ENCODE measurements at places on chromosomes 16 and 17.

DNA sequence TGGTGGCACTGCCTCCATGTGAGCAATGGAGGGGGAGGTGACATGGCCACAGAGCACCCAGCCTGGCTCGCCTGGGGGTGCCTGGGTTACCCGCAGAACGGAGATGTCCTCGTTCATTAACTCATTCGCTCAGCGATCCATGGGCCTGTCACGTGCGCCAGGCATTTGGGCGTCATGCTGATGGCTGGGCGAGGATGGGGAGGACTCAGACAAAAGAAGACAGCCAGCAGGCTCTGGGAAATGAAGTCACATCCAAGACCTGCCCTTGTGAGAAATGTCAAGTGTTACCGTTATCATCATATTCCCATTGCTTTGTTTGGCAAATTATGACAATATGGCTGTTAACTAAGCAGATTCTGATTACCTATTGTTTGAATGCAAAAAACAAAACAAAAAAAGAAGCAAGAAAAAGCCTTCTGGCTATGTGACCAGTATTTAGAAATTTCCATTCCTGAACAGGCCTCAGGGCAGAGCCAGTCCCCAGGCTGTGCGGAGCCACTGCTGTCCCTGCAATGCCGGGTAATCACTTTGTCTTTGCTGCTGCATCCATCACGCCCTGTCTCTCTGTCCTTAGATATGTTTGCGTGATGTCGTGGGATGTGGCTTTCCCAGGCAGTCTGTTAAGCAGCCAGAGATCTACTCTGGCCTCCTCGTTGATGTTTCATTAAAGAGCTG lies 57.9 kb downstream of the CMIP start:
- no peak for DNase-seq

DNA sequence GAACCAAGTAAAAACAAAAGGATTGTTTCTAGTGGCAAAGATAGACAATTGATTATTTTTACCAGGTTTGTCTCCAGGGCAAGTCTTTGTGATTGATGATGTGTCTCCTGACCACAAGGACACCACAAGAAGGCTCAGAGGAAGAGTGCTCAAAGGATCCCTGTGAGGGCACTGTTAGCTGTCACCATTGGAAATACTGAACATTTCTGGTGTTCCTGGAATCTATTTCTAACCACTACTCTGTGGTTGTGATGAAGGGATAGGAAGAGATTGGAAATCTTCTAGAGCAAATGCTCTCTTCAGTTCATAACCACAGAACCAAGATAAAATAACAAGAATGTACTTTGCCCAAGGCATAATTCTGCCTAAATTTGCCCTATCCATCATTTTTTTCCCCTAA lies 15.3 kb downstream of the RNF43 start:
- DNase-seq, result no peak

DNA sequence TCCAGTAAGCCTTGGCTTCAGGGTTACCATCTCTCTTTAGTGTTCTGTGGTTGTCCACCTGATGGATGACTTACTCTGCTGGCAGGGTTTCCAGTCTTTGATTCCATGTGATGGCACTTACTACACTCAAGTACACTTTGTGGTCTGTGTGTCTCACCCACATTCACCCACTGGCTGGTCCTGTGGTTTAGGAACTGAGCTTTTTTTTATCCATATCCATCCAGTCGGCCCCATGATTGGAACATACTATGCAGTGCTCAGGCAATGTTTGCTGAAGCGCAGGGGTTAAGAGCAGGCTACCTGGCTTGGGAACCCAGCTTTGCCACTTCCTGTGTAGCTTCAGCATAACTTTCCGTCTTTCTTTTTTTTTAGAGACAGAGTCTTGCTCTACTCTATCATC lies 2.8 kb upstream of the FUS start:
- peak; percentile 19 for DNase-seq

GRCh38 chr16:88846088-88846487 lies 10.7 kb downstream of the GALNS start:
- DNase-seq, result no peak

DNA sequence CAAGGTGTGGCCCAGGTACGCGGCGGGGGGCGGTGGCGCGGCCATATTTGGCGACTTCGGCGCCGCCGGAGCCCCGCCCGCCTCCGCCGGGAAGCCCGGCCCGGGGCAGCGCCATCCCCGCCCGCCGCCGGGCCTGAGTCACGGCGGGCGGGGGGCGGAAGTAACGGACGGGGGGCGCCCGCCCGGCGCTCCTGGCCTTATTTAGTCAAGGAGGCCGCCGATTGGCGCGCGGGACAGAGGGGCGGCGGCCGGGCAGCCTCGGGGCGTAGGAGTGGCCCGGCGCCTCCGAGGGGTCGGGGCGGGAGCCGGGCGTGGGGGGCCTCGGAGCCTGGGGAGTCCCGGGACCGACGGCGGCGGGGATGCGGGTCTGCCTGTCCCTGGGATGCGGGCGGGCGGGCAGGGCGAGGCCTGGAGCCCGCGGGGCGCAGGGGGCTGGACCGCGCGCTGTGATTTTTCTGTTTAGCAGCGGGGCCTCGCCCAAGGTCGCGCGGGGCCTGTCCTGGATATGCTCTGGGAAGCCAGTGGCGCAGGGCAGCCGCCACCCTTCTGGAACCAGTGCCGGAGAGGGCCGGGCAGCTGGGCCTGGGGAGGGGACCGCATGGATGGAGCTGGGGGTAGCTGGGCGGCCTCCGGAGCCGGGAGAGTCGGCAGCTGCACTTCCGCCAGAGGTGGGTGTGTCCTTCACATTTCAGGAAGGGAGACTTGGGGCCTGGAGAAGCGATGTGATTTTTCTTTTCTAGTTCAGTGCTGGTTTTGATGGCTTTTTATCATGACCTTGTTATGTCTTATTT lies 2.3 kb upstream of the ACTG1 start:
- peak; percentile 80 for DNase-seq

GRCh38 chr17:79997011-79997660 lies 38.5 kb downstream of the TBC1D16 start:
- DNase-seq, result peak; percentile 42

- no peak for DNase-seq
These were observed 69.4 kb downstream of the CCDC182 start for GRCh38 chr17:57675427-57676387.

GRCh38 chr16:88815901-88816589 lies 4.3 kb upstream of the APRT start:
- DNase-seq, result no peak

GRCh38 chr16:3979518-3979917 lies 99.0 kb upstream of the CREBBP start:
- DNase-seq, result no peak

- DNase-seq, result no peak
These were observed 304.8 kb downstream of the MAF start for GRCh38 chr16:79295746-79296145.

GRCh38 chr16:10982465-10983150 lies 38.2 kb downstream of the CLEC16A start:
- no peak for DNase-seq

- DNase-seq, result no peak
These were observed 39.8 kb upstream of the DYNLRB2 start for GRCh38 chr16:80500961-80501525.

DNA sequence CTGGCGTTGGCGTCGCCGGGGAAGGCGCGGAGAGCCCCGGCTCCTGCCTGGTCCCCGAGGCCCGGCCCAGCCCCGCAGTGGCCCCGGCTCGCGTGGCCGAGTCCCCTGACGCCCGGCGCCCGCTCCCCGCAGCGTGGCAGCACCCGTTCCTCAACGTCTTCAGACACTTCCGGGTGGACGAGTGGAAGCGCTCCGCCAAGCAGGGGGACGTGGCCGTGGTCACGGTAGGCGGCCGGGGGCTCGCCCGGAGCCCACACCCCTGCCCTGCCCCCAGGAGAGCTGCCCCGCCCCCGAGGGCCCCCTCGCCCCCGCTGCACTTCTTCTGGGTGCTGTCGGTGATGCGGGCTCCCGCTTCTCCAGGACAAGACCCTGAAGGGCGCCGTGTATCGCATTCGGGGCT lies 466 bp downstream of the WDR90 start:
- DNase-seq, result no peak

DNA sequence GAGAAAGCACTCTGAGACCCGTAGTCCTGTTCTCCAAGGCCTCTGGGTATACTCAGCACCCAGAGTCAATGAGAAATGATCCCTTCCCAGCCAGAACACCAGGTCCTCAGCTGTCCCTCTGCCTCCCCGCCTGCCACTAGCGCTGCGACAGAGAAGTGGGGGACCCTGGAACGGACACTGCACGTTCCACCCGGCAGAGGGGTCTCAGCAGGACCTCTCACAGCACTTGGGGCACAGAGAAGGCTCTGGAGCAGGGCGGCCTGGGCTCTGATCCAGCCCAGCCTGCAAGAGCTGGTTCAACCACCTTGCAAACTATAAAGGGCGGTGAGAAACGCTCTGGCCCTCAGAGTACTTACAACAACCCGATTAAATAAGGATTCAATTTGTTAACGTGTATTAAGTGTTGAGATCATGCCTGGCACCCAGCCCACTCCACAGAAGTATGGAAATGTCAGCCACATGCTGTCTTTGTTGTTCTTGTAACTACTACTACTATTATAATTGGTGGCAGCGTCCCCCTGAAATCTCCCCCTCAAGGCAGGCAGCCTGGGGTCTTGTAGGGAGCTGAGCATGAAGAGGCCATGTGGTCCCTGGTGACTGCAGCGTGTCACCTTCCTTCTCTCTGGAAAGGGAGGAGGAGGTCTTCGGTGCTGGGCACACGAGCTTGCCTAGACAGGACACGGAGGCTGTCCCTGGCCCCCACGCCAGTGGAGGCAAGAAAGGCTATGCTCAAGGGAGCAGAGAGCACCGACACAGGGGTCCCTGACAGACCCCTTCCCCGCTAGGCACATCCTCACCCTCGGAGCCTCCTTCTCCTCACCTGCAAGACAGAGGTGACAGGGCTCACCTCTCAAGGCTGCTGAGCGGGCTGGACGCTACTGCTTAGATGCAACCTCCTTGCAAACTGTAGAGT lies 2.4 kb downstream of the OSGIN1 start:
- DNase-seq, result no peak

GRCh38 chr17:4083187-4083586 lies 59.6 kb downstream of the ZZEF1 start:
- no peak for DNase-seq

GRCh38 chr17:58084317-58084981 lies 1.2 kb downstream of the DYNLL2 start:
- DNase-seq, result peak; percentile 21

DNA sequence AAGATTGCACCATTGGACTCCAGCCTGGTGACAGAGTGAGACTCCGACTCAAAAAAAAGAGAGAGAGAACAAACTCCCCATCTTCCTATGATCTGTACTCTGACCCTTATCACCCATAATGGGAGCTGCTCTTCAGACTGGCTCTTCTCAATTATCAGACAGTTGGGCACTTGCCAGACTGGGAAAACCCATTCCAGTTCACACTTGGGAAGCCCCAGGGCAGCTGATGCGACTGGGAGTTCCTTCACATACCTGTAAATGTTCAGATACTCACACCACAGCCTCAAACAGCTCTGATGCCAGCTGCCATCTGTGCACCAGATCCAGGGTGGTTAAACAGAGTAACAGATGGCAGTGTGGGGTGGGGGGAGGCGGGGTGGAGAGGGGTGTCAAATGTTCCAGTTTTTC lies 23.8 kb upstream of the TMEM101 start:
- DNase-seq, result no peak

DNA sequence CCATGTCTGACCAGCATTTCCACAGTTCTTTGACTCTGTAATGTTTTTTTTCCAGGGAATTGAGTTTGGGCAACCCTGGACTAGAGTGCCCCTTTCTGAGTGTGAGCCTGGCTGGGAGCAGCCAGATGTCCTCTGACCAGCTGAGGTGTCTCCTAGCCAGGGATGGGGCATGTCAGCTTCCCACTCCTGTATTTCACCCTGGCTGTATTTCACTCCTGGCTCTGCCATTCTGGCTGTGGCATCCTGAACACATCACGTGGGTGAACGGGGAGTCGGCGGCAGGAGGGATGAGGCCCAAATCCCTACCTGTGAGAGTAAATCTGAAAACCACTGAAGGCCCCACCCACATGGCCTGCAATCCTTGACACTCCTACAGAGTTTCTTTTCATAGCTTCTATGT lies 31.3 kb downstream of the KDM8 start:
- no peak for DNase-seq

GRCh38 chr16:31157136-31157535 lies 7.3 kb upstream of the PRSS36 start:
- DNase-seq, result no peak

- DNase-seq, result no peak
These were observed 11.5 kb downstream of the CENPN start for GRCh38 chr16:81018496-81018895.

DNA sequence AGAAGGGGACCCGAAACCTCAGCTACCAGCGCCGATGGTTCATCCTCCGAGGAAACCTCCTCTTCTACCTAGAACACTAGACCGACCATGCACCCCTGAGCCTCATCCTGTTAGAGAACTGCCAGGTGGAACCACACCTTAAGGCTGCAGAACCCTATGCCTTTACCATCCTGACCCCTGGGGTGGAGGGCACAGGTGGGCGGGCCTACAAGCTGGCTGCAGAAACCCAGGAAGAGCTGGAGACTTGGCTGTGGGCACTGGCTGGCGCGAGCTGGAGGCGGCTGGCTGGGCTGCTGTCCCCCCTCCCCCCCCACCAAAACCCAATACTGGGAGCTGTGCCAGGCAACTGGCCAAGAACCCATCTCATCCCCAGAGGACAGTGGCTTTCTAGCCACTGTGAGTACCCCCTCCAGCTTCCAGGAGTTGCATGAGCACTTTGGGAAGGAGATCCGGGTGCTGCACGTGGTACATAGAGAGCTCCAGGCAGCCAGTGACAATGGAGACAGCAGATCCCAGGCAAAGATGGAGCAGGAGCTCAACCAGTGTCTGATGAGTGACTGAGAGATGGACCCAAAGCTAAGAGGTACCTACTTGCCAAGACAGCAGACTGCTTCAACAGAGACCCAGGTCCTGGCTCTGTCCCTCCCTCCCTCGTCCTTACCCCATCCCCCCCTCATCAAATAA lies 1.4 kb upstream of the CD2BP2 start:
- DNase-seq, result no peak

DNA sequence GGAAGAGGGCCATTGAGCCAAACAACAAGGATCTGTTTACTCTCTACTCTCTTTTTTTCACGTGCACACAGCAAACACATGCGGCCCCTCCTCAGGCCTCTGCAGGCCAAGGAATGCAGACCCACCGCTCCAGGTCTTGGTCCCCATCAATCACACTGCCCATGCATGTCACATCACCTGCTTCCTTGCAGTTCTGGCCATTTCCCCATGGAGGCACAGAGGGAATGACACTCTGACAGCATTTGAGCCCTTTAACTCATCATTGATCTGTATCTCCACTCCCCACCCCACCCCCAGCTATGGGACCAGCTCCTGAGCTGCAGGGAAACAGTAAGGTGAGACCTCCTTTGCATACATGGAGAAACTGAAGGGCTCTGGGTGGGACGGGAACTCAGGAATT lies 45.9 kb upstream of the MEIOC start:
- no peak for DNase-seq

- DNase-seq, result no peak
These were observed 22.8 kb downstream of the GPRC5B start for GRCh38 chr16:19861811-19862327.
